ENCODE measurements at places on chromosomes 7 and 10. TPM values are rescaled to one million over a fixed set of nuclear protein-coding genes. Genes with fewer than 3 reads are reported as not detected.

DNA sequence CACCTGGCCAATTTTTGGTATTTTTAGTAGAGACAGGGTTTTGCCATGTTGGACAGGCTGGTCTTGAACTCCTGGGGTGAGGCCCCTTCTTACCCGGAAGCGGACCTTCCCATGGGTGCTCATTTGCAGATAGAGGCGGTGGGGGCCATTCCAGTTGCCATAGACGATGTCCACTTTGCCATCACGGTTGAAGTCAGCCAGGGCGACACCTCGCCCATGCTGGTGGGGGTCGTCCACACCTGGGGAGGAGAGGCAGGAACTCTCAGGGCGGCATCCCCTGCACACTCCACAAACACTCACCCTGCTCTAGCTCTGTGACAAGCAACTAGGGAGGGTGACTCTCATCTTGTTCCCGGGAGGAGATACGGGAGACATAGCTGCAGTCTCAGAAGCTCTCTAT lies 54.9 kb downstream of the GOLGA7B start:
- DNase-seq, result no peak

DNA sequence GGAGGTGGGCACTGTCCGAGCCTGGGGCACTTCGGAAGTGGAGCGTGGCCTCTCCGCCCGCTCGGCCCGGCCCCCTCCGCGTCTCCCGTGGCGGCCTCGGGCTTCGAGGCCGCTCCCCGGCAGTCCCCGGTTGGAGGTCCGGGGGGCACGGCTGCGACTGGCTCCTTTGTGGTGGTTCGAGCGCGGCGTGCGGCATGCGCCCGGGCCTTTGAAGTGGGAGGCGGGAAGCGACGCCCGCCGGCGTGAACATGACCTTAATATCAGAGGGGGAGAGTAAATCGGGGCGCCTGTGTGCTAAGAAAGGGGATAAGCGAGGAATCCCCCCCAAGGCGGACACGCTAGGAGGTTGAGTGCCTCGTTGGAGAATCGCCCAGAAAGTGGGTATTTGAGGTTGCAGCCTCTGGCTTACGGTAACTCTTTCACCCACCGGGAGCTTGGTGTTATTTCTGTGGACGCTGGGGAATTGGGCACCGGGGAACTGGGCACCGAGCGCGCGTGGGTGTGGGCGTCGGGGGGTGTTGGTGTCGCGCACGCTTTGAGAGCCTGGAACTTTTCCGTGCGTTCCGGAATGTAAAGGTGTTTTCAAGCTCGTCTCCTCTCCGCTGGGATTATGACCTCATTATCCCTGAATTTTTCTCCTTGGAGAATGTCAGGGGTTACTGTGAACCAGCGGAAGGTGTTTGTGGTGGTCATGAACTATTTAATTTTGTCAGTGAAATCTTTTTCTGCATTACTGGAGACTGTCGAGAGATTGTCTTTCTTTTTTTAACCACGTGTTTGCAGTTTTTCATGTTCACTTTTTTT lies 660 bp downstream of the SUV39H2 start:
- DNase-seq, result peak; percentile 41

- no peak for DNase-seq
Observed at GRCh38 chr7:7732621-7733281, 14.3 kb upstream of the RPA3 start.

- DNase-seq, result no peak
Observed at GRCh38 chr7:25646726-25647413, 418.6 kb upstream of the NPVF start.

DNA sequence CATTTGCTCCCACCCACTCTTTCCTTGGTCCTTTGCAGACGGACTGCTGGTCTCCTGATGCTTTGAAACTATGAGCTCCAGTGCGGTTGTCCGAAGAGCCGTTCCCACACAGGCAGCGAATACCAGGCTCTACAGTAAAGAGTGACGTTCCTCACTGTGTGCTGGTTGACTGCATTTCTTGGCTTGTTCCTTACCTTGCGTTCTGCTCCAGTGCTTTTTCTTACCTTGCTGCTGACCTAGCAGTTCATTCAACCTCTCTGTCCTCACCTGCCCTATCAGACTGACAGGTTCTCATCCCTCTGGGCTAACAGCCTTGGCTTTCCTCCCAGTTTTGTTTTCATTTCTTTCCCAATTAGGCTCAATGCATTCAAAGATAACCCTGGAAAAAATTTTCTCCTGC lies 214.8 kb downstream of the TMEM178B start:
- DNase-seq, result no peak

GRCh38 chr7:36439624-36440023 lies 50.0 kb downstream of the ANLN start:
- no peak for DNase-seq

GRCh38 chr10:70369498-70370018 lies 12.9 kb downstream of the LRRC20 start:
- no peak for DNase-seq

- DNase-seq, result no peak
Observed at GRCh38 chr7:142112086-142112485, 568 bp downstream of the MGAM2 start.

DNA sequence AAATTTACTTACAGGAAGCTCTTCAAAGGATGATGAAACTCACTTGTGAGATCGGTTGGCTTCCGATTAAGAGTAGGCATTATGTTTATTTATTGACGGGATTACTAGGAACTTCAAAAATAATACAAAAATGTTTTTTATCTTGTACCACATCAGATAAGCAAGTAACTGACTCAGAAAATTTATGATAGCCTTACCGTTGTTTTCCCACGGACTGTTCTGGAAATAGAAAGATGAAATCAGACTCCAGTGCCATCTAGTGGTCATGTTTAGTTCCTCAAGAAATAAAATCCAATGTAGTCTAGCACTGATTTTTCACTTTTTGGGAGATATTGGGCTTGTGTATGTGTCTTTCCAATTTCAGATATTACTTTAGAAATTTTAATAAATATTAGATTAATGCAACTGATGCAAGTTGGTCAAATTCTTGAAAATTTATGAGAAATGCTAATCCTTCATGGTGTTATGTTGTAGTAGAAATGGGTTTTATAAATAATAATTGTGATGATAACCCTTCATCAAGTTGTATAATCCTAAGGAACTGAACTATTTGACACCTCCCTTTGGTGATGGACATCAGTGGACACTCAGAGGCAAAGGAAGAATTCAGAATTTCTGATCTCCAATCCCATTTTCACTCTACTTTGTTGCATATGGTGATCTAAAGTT lies 168.8 kb downstream of the TMEM26 start:
- peak; percentile 20 for DNase-seq

DNA sequence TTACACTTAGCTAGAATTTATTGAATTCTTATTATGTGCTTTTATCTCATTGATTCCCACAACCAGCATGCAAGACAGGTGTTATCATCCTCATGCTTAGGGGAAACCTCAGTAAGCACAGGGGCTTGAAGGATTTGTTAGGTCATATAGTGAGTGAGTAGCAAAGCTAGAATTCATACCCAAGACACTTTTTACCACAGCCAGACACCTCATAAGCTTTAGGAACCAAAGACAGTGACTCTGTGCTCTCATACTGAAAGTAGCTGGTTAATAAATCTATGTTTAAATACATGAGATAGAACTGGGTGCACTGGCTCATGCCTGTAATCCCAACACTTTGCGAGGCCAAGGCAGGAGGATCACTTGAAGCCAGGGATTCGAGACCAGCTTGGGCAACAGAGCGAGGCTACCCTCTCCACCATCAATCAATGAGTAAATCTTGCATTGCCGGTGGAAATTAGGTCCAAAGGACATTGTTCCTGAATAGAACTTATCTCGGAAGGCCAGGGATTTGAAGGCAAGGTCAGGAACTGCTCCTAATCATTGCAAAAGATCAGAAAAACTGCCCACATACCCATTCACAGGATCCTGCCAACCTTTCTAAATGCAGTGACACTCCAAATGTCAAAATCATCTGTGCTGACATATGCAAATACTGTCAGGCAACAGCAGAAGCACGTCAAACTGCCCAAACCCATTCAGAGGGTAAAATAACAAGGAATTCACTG lies 523.5 kb downstream of the PARD3 start:
- no peak for DNase-seq

Gene SAMD9
- total RNA-seq, result 80.1 TPM

Gene ASZ1
- total RNA-seq, result not detected

Gene FAM24B
- 13.9 TPM for total RNA-seq

Gene POLR2J2
- total RNA-seq, result 37.4 TPM

Gene MMP21
- total RNA-seq, result 0.10 TPM

Gene SPDYE5
- total RNA-seq, result not detected
